ENCODE measurements at places on chromosomes 7 and 10. TPM values are rescaled to one million over a fixed set of nuclear protein-coding genes. Genes with fewer than 3 reads are reported as not detected.
A peak's percentile ranks its signal among the peaks of the same experiment; 100 is the strongest.

NPC1L1 gene
- 0.09 TPM for polyA plus RNA-seq

NPFFR1 gene
- not detected for polyA plus RNA-seq

FAM171A1 gene
- polyA plus RNA-seq, result 7.2 TPM

ICA1 gene
- 28.8 TPM for polyA plus RNA-seq

CFAP46 gene
- not detected for polyA plus RNA-seq

MINDY4 gene
- polyA plus RNA-seq, result 2.3 TPM

LZTS2 gene
- 10.9 TPM for polyA plus RNA-seq

FGFR2 gene
- polyA plus RNA-seq, result 11.4 TPM

CPEB3 gene
- polyA plus RNA-seq, result 1.8 TPM

EPHA1 gene
- 4.2 TPM for polyA plus RNA-seq

DNA sequence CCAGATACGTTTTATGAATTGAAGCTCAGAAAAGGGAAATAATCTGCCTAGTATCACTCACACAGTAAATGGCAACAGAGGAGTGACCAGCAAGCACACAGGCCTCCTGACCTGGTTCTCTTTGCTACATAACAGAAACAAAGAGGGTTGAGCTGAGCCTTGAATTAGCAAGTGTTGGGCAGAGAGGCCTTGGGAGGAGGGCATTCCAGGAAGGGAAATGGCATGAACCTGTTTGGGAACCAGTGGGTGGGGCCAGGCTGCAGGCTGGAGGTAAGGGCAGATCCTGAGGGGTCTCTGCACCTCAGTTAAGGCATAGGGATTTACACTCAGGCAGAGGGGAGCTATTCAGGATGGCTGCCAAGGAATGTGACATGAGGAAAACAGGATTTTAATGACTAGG is 24.8 kb upstream of the CYCS start:
- no peak for DNase-seq

GRCh38 chr10:90652519-90652918 is 205.3 kb downstream of the HTR7 start:
- DNase-seq, result no peak

DNA sequence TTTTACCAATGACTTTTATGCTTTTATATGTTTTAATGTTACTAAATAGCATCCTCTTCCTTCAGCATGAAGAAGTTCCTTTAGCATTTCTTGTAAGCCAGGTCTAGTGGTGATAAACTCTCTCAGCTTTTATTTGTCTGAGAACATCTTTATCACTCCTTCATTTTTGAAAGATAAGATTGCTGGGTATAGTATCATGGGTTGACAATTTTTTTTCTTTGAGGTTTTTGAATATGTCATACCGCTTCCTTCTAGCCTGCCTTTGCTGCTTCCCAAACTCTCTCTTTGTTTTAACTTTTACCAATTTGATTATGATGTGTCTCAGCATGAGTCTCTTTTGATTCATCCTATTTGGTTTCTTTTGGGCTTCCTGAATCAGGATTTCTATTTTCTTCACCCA is 108.2 kb upstream of the KAT6B start:
- DNase-seq, result no peak

GRCh38 chr7:155935005-155935557 is 122.8 kb upstream of the SHH start:
- DNase-seq, result no peak

DNA sequence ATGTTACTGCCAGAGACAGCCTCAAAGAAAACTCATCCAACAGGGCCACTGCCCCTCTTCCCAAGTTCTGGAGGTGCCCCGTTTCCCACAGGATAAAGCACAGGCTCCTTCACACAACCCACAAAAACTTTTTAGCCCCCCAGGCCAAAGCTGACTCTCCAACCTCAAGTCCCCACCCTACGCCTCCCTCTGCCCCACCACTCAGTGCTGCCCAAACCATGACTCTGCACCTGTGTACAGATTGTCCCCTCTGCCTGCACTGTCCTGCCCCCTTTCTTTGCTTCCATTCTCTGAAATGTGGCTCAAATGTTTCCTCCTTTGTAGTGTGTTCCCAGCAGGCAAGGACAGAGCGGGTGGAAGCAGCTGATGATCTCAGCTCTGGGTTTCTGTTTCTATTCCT is 284.0 kb downstream of the GRID1 start:
- DNase-seq, result peak; percentile 13

DNA sequence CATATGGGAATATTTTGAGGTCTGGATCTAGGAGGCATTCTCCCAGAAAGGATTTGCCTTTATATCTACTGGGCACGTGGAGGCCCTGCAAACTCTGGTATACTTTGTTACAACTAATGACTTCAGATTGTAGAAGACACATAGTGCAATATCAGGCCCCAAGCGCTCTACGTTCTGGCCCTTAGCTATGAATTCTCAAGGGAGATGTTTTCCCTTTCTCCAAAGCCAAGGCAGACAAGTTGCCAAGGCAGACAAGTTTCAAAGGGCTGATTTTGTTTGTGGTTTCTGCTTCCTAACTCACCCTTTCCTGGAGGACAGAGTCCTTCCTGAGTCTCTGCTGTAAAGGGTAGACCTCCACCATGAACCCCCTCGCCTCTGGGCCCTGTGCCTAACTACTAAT is 99.4 kb upstream of the CTTNBP2 start:
- no peak for DNase-seq

- no peak for DNase-seq
These were observed 366.3 kb downstream of the ABCA13 start for GRCh38 chr7:48537561-48537960.

GRCh38 chr7:17512181-17512675 is 213.8 kb downstream of the AHR start:
- DNase-seq, result no peak

DNA sequence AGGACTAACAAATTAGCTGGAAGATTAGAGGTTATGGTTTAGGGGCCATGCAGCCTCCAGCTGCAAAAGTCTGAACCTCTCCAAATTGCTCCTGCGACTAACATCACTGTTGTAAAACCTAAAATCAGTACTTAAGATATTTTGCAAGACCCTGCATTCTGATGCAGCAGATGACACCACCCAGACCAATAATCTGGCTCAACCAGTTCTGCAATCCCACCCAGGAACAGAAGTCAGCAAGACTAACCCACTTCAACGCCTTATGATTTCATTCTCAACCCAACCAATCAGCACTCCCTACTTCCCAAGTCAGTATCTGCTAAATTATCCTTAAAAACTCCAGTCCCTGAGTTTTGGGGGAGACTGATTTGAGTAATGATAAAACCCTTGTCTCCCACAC is 250.8 kb upstream of the MBL2 start:
- DNase-seq, result no peak

GRCh38 chr7:18177815-18178660 is 150.4 kb upstream of the PRPS1L1 start:
- DNase-seq, result no peak

- DNase-seq, result no peak
These were observed 302.7 kb downstream of the GLRX3 start for GRCh38 chr10:130438861-130439260.

- DNase-seq, result no peak
These were observed 23.9 kb downstream of the OPALIN start for GRCh38 chr10:96334616-96335526.

GRCh38 chr7:518630-519483 is 789 bp downstream of the PDGFA start:
- DNase-seq, result peak; percentile 92

DNA sequence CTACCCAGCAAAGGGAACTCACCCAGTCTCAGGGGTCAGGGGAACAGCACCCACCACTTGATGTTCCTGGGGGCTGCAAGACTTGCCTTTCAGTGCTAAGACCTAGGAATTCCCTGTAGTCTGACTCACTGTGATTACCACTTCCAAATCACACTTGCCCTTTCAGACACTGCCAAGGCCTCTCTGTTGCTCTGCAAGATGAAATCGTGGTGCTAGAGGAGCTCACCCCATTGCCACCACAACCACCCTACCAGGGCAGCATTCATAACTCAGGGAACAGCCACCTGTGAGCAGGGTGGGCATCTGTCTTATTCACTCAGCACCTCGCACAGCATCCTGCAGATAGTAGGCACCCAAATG is 36.5 kb downstream of the XPNPEP1 start:
- DNase-seq, result no peak

Measured in sigmoid colon (tissue), 7 donors.